Cerebellar cortex (tissue), 1 donor: ENCODE measurements at places on chromosomes 1 and 21.

DNA sequence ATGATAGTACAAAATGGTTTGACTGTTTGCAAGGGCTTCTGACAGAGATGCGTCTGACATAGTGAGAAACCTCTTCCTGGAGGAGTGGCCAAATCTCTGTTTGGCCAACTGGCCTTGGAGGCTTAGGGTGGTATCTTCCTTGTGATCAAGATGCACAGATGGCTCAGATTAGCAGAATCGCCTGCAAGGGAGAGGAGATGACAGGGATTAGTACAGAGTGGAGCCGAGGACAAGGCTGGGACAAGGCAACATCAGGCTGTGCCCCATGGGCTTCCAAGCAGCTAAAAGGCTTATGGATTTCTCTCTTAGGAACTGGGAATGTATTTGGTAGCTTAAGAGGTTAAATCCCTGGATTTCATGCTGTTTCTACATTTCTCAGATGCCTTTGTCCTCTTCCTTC, 379.1 kb downstream of the SIPA1L2 start:
- no peak for DNase-seq

DNA sequence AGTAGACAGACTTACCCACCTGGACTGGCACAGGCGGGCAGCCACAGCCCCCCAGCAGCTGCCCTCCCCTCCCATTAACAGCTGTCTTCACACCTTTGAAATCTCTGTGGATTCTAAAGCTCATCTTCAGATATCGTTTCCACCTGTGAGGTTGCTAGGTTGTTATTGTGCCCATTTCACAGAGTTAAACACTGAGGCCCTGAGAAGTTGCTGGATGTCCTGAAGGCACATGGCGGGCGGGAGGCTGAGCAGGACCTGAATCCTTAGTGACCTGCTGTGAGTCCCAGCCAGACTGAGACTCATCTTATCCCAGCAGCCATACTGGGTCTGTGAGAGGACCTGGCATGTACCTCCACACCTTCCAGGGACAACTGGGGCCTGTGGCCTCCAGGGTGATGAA, 134.8 kb upstream of the TMEM51 start:
- no peak for DNase-seq

DNA sequence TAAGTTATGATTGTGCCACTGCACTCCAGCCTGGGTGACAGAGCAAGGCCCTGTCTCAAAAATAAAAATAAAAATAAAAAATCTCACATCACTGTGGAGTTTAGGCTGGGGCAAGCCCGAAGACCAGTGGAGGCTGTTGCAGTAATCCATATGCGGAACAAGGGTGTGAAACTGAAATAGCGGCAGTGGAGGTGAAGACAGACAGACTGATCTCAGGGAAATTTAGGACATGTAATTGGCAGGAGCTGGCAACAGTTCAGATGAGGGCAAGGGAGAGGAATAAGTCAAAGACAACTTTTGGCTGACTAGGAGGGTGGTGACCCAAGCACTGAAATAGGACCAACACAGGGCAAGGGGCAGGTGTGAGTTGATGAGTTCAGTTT, 8.4 kb downstream of the ARMH1 start:
- DNase-seq: no peak

GRCh38 chr1:50502147-50502546, 78.9 kb upstream of the DMRTA2 start:
- no peak for DNase-seq

DNA sequence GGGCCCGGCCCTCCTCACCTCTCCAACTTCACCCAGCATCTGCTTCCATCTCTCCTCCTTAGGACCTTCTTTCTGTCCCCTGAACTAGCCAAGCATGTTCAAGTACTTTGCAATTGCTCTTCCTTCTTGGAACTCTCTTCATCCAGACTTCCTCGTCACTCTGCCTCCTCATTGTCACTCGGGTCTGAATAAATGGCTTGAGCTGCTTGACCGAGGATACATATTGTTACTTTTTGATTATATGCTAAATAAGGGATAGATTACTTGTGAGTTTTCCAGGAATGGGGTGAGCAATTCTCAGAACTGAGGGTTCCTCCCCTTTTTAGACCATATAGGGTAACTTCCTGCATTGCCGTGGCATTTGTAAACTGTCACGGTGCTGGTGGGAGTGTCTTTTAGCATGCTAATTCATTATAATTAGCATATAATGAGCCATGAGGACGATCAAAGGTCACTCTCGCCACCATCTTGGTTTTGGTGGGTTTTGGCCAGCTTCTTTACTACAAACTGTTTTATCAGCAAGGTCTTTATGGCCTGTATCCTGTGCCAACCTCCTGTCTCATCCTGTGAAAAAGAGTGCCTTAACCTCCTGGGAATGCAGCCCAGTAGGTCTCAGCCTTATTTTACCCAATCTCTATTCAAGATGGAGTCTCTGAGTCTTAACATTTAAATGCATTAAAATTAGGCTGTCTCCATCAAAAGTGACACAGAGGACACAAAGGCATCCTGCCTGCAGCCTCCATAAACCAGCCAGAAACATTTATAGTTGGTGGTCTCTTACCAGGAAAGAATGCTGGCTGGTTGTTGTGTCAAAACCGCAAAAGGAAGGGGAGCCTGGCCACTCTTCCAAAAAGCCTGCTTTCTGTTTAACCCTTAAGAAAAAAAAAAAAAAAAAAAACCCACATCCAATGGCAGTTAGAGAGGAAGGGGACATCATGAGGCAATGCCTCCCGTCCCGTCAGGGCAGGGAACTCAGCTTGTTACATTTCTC, 179.3 kb downstream of the KAZN start:
- no peak for DNase-seq

DNA sequence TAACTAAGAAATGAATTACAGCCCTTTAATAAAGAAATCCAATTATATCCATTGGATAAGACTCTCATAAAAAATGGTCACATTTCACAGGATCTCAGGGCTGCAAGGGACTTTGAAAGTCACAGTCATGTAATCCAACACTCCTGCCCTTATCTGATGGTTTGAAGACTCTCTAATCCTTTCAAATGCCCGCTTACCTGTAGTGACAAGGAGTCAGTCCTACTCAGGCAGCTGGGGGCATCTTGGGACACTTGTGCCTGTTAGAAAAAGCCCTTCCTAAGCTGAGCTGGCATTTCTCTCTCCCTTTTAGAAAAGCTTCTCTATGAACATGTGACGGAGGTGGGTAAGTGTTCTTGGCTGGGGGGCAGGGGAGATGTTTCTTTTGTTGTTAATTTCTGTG, 11.0 kb upstream of the ZNF691 start:
- DNase-seq: no peak

- no peak for DNase-seq
Measured at GRCh38 chr1:981955-982558, at the start of gene PERM1. TSS of gene PERM1 (minus strand) at chr1:982093. CDS start at chr1:981029, 1,064 bp downstream.

DNA sequence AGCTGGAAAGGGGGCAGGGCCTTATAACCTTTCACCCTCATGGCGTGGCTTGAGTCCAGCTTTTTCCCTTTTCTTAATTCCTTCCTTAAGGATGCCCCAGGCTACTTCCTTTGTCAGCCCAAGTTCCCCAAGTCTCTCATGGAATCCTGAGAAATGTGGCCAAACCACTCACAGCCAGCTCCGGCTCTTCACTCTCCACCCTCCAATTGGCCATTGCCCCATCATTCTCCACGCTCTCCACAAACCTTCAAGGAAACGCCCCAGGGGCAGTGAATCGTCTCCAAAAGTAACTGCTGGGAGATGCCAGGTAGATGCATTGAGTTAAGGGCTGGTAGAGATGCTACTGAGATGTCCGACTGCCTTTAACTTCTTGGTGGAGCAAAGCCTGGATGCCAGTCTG, 113.5 kb upstream of the CD34 start:
- no peak for DNase-seq

DNA sequence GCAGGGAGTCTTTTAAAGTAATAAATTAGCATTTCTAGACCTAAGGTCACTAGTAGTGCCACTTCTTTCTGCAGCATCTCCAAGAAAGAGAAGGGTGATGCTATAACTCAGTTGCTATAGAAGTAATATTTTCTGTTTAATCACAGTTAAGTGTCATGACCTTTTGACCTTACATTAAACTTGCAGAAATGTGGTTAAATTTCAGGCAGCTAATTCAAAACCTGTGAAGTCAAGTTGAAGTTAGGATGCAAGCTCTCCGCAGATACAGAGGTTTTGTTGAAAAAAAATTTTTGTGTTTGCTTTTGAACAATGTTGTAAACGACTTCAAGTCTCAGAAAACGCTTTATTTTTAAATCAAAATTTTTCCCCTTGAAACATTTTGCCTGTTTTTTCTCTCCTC, 193.9 kb downstream of the NFIA start:
- no peak for DNase-seq

- no peak for DNase-seq
Measured at GRCh38 chr1:93661829-93662474, 19.7 kb downstream of the BCAR3 start.

DNA sequence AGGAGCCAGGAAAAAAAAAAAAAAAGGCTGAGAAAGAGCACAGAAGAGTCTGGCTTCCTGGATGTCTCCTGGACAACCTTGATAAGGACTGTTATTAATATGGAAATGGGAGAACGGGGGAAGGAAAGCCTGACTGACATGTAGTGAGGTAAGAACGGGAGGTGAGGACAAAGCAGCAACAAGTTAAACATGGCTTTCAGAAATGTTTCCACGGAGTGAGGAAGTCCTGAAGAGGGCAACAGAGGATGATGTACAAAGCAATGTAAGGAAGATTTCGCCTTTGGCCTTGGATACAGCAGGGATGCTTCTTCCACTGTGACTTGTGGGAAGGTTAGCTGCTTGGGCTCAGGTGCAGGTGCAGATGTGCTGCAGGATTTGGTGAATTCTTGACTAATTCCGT, 11.9 kb upstream of the NIBAN1 start:
- DNase-seq: peak; percentile 28

DNA sequence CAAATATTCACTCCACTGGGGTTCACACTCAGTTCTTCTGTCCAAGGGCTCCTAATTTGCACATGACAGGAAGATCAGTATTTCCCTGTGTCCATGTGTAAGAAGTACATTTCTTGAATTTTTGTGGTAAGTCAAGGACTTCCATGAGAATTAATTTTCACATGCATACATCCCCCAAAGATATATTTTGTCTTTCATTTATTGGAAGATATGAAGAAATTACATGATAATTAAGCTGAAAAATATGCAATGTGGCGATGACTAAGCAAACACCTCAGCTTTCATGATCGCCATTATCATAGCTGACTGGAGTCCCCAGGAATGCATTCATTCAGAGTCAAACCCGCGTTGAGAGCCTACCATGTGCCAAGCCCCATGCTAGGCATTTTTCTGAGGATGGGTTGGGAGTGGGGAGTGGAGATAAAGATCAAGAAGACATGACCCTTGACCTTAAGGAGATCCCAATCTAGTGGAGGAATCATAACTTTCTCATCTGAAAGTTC, 104.6 kb upstream of the F3 start:
- DNase-seq: no peak
